Amniotic stem cell (primary cell): ENCODE measurements at places on chromosomes 5 and 9.

- no peak for DNase-seq
Observed at GRCh38 chr5:80502800-80503199, 14.9 kb downstream of the FAM151B start.

- no peak for DNase-seq
Observed at GRCh38 chr5:80170117-80170535, 85.7 kb downstream of the SERINC5 start.

- DNase-seq, result no peak
Observed at GRCh38 chr9:99732715-99733114, 89.0 kb upstream of the NR4A3 start.

DNA sequence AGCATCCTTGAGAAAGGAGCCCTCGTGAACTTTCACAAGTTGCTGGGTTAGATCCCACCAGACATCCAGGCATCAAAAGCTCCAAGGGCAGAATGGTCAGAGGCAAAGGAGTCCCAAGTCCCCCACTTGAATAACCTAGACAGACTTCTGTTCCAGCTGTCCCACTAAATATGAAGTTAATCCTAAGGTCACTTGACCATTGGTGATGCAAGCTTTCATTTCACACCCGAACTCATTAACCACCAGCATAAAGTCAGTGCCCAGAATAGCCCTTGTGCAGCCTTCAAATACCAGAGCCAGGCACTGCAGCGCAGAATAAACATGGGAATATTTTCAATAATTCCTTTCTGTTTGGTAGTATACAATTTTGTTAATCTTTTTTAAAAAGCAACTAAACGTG, 28.9 kb downstream of the OXCT1 start:
- DNase-seq, result no peak

GRCh38 chr5:94613583-94613982, 4.8 kb downstream of the KIAA0825 start:
- no peak for DNase-seq

DNA sequence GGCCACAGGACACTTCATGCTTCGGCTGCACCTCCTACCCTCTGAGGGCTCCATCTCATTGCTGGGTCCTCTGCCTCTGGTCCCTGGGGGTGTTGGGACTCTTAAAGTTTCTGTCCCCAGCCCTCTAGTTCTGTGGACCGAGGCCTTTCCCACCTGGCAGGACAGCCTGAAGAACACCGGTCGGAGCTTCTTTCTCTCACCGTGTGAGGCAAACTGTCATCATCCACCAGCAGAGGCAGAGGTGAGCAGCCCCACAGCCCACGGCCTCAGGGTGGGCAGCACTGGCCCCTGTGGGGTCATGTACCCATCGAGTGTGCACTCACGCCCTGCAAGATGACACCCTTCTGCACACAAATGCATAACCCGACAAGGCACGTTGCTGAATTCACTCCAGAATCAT, 49.9 kb downstream of the IRX2 start:
- no peak for DNase-seq

DNA sequence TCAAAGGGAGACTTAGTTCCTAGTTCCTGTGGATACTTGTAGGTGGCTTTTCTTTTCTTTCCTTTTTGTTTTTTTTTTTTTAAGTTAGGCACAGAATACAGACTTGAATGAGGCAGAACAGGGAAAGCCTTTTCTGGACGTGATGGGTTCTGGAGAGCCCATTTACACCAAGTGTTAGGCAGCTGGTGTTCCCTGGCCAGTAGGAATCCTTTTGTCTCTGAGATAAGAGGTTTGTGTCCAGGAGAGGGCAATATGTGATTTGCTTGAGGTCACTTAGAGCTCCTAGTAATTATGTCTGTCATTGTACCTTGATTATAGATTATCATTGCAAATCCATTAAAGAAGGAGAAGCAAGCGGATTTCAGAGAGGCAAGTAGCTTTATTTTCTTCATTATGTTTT, 9.1 kb downstream of the MEGF10 start:
- no peak for DNase-seq

DNA sequence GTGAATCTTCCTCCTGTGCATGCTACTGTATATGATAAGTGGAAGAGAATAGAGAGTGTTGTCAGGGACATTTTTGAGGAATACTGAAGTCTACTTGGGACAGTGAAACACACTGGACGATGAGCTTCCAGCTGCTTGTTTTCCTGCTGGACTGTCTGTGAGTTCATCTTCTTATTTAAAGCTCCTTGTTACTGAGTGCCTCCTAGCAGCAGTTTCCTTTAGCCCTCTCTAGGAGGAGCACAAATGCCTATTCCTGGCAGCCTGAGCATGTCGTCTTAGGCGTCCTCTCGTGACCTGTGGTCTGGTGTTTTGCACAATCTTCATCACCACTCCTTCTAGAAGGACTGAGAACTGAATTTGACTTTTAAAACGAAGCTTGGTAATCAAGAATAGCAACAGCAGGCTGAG, 43.8 kb downstream of the ANKRD33B start:
- DNase-seq, result no peak

DNA sequence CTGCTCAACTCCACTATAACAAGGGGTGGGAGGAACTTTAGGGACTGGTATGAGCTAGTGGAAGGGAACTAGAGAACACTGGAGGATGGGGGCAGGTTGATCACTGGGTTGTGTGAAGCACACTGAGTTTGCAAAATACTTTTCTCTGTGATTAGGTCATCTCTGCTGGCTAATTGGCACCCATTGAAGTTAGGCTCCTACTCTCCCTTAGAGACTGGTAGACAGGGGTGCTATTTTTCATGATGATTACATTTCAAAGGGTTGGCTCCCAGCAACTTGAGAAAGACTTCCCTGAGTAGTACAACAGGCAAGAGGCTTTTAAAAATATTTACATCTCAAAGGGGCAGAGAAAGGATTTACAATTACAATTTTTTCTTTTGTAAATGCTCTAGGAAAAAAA, 50.4 kb upstream of the MTAP start:
- no peak for DNase-seq
